ENCODE measurements at places on chromosomes 1 and 21.

- DNase-seq = no peak
Measured at GRCh38 chr1:202012544-202013478, 2.4 kb downstream of the ELF3 start.

DNA sequence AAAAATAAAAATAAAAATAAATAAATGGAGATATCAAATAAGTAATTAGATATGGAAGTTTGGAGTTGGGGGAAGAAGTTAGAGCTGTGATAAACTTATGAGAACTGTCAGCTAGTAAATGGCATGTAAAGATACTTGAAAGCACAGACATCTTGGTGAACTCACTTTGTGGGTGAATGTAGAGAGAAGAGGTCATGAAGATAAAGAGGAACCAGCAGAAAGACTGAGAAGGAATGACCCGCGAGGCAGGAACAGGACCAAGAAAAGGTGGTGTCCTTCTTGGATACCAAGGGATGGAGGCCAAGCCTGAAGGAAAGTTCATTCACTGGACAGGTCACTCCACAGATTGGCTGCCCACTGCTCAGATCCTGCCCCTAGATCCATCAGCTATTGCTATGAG, 4.7 kb upstream of the CAPZB start:
- DNase-seq = no peak

- DNase-seq = no peak
Measured at GRCh38 chr1:237105826-237106225, 63.8 kb downstream of the RYR2 start.

DNA sequence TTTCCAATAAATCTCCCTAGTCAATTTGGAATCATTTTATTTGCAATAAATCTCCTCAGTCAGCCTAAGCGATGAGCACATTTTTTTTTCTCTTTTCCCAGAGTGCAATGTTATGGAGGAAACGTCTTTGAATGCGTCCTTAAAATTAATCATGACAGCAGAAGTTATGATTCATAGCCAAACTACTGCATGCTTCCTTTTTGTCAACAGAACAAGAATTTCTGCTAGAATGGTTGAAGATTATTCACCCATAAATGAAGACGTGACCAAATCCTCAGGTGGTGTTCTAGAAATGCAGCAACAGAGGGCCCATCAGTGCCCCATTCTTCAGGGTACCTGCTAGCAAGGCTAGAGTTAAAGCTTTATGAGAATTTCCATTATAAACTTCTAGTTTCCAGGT, 407.9 kb upstream of the PKN2 start:
- DNase-seq = no peak

DNA sequence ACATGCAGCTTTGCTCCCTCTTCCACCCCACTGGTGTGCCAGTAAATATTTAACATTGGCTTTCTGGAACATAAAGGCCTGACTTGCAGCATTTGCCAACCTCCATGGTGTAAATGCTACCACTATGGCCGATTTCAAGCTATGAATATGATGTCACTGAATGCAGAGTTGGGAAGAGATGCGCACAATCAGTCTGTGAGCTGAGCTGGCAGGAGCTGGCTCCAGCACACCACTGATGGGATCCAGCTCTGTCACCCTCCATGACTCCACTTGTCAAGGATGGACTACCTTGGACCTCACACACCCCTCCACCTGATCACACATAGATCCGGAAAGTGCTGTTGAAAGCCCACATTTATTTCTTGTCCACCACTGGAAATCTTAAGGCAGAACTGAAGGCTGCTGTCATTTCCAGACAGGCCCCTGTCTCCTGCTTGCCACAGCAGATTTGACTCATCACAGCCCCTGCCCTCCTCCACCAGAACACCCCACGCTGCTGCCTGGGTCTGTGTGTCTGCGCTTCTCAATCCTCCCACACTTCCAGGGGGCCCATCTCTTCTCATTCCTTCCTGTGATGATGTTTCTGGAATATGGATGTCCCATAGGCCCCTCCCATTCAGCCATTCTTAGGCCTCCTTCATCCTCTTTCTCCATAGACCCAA, 82.2 kb upstream of the BCAR3 start:
- DNase-seq = no peak

DNA sequence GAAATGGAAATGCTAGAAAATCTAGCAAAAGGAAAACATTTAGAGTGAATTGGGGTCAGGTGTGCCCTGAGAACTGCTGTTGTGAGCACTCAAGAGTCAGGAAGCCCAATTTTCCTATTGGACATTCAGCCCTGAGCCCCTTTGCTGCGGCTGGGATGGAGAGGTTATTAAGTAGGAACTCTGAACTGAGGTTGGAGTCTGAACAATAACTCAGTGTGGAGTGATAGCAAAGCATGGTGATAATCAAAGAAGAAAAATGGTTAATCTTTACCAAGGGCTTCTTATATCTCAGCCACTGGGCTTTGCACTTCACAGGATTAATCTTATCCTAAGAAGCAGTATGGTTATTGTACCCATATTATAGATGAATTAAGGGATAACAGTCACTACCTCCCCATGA, 52.0 kb downstream of the TMCO4 start:
- DNase-seq = no peak

DNA sequence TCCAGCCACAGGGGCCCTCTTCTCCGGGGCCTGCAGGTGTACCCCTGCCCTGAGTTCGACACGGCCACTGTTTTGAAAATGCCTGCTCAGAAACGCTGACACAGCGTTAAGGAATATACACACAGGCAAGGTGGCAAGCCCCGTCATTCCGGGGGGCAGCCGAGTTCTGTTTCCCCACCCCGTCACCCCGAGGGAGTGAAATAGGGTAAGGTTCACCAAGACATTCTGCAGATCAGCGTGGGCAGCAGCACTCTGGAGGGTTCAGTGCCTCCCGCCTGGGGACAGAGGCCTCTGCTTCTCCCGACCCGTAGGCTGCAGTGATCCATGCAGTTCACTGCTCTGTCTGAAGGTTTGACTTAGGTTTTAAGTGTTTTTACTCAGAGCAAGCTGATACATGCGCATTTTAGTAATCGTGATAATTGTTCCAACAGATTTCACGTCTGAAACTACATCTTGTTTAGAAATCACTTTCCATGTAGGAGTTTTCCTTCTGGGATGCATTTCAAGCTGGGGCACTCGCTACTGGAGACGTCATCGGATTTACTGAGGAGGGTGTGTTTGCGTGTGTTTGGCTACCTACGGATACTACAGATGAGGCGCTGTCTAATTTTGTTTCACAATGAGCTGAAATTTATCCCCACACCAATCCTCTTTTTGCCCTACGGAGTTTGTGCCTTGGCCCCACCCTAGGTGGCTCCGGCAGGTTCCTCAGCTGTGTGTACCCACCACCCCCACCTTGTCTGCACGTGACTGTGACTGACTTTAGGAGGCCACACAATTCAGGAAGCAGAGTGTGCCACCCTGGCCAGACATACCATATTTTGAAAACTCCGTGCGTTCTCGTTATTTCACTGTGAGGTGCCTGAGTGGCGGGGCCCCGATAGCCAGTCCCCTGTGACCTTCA, 63.5 kb downstream of the AGPAT3 start:
- DNase-seq = no peak
